ENCODE measurements at places on chromosomes 11 and 22.

DNA sequence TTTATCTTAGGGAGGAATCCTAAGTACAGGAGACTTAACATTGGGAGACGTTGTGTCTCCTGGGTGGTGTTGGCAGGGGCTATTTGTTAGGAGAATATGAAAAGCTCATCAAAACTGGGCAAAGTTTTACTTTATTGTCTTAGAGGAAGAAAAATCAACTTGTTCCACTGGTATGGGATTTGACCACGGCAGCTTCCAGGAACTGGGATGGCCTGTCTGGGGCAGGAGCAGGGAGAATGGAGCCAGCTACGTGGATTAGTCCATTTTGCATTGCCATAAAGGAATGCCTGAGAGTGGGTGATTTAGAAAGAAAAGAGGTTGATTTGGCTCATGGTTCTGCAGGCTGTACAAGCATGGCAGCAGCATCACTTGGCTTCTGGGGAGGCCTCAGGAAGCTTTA lies 198.4 kb downstream of the ADAMTS15 start:
- no peak for DNase-seq

GRCh38 chr11:3164138-3164551 lies 965 bp downstream of the OSBPL5 start:
- DNase-seq: peak; percentile 6

GRCh38 chr11:19872512-19873145 lies 160.0 kb downstream of the NAV2 start:
- DNase-seq: no peak

DNA sequence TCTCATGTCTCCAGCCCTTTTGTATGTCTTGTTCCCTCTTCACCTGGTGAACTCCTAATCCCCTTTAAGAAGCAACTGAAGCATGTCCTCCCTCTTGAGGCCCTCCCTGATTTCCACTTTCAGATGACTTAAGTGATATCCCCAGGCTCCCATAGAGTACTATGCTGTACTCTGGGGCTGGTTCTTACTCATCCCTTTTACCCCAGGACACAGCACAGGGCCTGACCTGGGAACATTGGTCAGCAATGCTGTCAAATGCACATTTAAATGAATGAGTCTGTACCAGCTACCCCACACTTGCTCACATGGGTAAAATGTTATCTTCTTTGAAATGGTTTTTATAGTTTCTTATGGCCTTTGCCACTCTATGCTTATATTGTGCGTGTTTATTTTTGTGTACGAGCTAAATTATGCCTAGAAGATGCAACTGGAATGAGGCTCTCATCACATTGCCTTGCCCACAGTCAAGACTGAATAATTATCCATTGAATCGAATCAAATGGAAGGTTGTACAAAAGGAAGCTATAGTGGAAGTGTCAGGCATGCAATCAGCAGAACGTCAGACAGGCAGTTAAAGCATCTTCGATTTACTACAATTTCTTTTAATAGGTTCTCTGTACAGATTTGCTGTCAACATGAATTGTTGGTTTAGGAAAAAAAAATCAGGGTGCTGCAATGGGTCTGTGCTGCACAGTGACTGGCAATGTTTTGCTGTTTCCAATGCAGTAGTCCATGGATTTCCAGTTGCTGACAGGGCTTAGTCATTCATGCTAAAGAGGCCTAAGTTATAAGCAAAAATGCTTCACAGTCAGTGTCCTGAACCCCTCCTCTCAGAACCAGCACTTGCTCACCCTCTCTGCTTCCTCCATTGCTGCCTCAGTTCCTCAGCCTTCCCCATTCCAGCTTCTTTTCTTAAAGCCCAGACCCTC lies 79.5 kb downstream of the PARVA start:
- no peak for DNase-seq

DNA sequence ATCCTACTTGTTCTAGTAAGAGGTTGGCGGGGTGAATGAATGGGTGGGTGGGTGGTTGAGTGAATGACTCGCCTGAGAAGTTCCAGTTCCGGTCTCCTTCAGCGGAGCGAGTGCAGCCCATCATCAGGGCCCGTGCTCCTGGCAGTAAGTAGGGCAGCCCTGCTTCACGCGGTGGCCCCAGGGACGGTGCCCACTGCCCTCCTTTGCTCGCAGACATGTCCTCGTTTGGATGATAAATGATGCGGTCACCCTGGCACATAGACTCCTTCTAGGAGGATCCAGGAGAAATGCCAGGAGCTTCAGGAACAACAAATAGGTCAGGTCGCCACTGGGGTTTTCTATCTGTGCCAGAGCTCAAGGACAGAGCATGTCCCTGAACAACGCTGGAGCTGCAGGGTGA lies 370.8 kb downstream of the CTTN start:
- no peak for DNase-seq

DNA sequence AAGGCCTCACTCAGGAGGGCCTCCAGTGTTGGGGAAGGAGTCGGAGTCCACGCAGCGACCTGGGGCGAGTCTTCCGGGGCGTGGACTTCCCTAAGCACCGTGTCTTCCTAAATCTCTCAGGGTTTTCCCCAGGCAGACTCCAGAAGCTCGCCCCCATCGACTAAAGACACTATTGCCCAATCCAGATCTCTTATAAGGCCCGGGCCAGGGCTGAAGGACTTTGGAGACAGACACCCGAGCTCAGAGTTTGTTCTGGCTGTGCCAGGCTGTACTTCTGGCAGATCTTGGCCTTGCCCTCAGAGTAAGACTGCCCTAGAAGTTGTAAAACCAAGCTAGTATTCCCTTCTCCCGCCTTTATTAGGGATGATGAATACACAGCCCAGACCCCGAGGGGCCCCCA lies 191.4 kb downstream of the BUD13 start:
- DNase-seq: no peak

Data from CD4-positive, alpha-beta T cell treated with Interleukin-10 for 1 hour (primary cell).